CD4-positive, alpha-beta T cell treated with Interleukin-6 at 100 ng/mL for 8 hours (primary cell): ENCODE measurements at places on chromosomes 12 and 14.

GRCh38 chr14:99081156-99081765 lies 190.7 kb downstream of the BCL11B start:
- DNase-seq: no peak

- no peak for DNase-seq
These were observed 59.7 kb downstream of the FUT8 start for GRCh38 chr14:65472189-65472588.

GRCh38 chr14:93532541-93532940 lies 101.8 kb downstream of the UNC79 start:
- DNase-seq: no peak

DNA sequence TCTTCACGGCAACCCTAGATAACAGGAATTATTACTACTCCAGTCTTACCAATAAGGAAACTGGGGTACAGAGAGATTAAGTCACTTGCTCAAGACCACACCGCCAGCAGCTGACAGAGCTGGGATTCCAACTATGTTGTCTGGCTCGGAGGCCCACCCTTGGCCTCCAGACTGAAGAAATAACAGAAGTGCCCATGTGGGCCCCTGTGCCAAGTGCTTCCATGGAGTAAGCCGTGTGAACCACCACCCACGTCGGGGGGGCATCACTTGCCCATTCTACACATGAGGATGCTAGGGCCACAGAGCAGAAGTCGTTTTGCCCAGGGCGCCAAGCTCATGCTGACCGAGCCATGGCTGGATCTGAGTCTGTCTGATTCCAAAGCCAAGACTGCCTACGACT lies 926 bp upstream of the CMKLR1 start:
- DNase-seq: no peak

- peak; percentile 28 for DNase-seq
These were observed 652 bp downstream of the BAZ1A start for GRCh38 chr14:34874386-34875030.

DNA sequence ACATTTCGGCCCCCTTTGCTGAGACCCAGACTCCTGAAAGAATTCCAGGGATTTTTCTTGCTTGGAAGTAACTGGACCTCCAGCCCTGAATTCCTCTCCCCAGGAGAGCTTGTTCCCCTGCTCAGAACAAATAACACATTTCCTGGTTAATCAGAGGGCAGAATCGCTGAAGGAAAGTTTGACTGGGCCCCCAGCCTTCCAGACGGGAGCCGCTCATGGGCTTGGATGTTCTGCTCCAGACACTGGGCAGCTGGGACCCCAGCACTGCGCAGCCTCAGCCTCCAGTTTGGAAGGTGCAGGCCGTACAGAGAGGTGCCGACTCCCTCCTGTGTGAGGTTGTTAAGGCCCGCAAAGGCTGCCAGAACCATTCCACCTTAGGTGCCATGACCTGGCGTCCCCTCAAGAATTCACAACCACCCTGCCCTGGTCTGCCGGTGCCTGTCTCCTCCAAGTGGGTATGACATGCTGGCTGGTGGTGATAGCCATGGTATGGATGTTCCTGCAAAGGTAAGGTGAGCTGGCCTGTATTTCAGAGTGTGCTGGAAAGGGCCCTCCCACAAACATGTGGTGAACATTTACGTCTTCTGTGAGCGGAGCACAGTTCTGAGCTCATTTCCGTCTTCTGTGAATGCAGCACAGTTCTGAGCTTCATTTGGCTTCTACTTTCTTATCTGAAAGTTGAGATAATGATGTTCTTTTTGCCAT lies 5.1 kb upstream of the LTBP2 start:
- no peak for DNase-seq

GRCh38 chr14:31207287-31207754 lies 272 bp downstream of the HECTD1 start:
- DNase-seq: no peak

- no peak for DNase-seq
These were observed 41.3 kb downstream of the CCDC60 start for GRCh38 chr12:119375883-119376190.

DNA sequence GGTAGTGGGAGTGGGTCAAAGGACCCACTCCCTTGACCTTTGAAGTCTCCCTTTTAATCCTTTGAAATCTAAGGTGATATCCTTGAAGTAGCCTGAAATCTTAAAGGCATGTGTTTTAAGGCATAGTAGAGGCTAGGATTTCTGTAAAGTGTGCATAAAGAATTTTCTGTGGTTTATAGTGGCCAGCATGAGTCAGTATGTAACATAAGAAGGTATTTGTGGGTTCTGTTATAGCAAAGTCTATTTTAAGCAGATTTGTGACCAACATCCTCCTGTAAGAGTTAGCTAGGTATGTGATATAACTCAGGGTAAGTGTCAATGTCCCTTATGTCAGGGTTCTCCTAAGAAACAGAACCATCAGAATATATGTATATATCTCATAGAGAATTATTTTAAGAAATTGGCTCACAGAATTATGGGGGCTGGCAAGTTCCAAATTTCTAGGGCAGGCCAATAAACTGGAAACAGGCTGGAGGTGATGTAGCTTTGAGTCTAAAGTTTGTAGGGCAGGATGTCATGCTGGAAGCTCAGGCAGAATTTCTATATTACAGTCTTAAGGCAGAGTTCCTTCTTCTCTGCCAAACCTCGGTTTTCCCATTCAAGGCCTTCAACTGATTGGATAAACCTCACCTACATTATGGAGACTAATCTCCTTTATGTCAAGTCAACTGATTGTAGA lies 18.7 kb upstream of the EPYC start:
- no peak for DNase-seq

DNA sequence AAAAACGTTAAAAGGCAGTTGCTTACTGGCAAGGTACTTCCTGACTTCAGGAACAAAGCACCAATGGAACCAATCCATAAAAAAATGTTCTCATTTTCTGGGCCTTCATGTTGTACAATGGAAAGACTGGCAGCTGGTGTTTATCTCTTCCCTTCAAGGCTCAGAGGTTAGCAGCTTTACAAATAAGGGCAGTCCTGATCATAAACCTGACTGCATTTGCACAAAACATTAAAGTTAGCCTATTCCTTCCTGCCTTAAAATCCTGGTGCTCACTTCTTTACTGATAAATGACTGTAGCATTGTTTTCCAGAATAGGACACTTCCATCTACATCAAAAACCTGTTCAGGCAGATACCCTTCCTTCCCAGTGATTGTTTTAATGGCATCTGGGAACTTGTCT lies 19.2 kb downstream of the IL26 start:
- no peak for DNase-seq

- DNase-seq: no peak
These were observed 121.5 kb downstream of the MNAT1 start for GRCh38 chr14:60856111-60856510.

- peak; percentile 14 for DNase-seq
These were observed 1.4 kb downstream of the ETNK1 start for GRCh38 chr12:22626406-22626805.

- DNase-seq: no peak
These were observed 17.7 kb downstream of the NEUROD4 start for GRCh38 chr12:55037351-55037987.

DNA sequence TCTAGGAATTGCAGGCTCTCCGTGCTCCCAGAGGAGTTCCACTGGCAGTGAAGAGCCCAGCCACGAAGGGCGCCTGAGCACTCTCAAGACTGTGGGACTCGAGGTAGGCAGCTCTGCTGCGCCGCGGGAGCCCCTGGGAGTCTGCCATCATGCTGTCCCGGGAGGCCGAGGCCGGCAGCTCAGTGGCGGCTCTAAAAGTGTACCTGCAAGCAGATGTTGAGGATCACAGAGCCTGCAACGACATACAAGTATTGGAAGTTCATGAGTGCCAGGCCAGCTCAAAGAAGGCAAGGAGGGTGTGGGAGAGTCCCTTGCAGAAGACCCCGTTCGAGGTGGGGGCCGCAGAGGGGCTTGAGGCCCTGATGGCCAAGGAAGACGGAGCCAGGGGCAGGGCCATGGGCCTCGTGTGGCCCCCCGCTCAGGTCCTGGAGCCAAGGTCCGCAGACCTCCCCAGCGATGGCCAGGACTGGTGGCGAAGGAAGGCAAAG lies 62.7 kb downstream of the MUCL1 start:
- no peak for DNase-seq

DNA sequence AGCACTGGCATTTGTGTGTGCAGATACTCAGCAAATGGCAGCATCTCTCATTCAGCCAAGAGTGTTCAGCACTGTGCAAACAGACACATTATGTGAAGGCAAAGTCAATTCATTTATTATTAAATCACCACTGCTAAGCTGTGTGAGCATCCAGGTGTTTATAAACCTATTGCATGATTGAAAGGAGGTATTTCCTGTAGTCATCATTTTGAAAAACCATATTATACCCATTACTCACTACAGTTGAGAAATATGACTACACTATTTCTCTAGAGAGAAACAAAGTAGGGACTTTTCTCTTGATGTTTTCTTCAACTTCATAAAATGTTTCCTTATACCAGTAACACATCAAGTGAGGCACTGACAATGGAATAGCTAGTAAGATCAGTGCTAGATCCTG lies 13.7 kb downstream of the SPX start:
- DNase-seq: no peak

DNA sequence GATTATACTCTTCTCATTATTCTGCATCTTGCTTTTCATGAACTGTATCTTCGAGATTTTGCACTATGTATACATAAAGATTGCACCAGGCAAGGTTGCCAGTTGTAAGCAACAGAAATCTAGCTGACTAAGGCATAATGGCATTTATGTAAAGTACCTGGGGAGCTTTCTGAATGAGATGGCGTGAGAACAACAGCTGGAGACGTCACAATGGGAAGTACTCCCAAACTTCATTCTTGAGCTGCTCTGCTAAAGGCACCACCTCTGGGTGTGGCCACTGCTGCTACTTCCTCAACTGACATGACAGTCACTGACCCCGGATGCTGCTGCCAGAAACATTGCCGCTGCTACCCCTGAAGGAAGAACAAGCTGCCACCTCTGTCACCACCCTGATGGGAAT lies 220.7 kb downstream of the NOVA1 start:
- no peak for DNase-seq

GRCh38 chr12:3741882-3742672 lies 10.8 kb downstream of the CRACR2A start:
- DNase-seq: no peak

DNA sequence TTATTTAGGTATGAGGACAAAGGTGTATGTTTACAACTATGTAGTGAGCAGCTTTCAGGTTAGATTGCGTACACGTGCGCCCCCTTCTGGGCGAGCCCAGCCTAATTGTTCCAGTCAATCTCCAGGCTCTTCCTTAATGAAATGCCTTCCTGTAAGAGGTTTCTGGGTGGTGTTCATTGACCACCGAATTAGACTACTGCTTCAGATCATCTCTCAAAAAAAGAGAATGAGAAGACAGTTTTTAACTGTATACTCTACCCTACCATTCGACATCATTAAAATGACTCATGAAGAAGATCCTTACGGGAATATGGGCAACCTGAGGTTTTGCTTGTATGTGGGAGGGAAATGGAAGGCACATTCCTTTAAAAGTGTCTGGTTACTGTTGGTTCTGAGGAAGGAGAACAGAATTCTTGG lies 2.1 kb downstream of the LUM start:
- no peak for DNase-seq

- DNase-seq: no peak
These were observed 99.1 kb upstream of the TMTC1 start for GRCh38 chr12:29882846-29883245.

DNA sequence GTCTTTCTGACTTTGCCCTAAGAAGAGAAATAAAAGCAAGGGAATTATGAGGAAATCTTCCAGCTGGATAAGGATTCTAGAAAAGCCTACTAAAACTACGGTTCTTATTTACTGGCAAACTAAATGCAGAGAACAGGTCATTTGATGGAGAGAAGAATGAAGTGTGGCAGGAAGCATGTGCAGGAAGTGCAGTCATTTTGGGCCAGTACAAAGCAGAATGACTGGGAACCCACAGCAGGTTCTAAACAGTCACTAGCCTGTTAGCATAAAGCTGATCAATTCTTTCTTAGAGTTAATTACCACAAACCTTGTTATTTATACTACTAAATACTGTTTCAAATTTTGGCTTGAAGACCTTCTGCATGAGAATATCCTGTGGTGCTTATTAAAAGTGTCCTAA lies 36.7 kb downstream of the CFAP54 start:
- no peak for DNase-seq

DNA sequence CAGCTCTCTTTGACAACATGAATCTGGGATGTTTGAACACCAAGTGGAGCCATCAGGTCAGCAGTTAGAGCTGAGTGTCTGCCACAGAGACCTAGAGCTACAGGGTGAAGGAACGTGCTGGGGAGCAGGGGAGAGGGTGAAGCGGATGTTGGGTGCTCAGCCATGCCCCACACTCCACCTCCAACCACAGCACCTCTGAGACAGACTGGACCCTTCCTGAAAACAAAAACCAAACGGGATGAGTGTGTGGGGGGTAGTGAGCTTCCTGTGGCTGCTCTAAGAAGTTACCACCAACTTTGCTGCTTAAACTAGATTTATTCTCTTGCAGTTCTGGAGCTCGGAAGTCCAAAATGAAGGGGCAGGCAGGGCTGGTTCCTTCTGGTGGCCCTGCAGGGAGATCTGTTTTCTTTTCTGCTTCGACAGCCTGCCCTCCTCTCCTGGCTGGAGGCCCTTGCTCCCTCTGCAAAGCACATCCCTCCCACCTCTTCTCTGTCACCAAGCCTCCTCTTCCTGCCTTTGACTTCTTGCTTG lies 5.6 kb upstream of the GOLGA3 start:
- DNase-seq: peak; percentile 57

- DNase-seq: no peak
These were observed 76.6 kb upstream of the CEP83 start for GRCh38 chr12:94536040-94536965.

- no peak for DNase-seq
These were observed 8.7 kb downstream of the TMEM253 start for GRCh38 chr14:21109377-21110138.

DNA sequence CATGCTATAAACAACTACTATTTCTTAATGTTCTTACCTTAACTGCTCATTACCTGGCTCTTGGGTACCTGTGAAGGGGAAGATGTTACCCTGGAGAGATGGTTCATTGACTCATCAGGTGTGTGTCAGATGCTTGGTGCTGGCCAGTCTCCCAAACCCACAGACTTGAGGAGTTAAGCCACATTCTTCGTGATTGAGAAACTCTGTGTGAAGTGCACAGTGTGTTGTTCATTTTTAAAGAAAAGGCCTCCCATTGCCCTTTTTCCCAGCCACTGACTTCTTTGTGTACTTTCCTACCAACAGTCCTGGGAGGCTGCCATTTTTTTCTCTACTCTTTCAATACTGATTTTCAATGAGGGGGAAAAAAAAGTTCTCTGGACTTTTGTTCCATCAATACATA lies 3.2 kb downstream of the MGST1 start:
- DNase-seq: no peak

DNA sequence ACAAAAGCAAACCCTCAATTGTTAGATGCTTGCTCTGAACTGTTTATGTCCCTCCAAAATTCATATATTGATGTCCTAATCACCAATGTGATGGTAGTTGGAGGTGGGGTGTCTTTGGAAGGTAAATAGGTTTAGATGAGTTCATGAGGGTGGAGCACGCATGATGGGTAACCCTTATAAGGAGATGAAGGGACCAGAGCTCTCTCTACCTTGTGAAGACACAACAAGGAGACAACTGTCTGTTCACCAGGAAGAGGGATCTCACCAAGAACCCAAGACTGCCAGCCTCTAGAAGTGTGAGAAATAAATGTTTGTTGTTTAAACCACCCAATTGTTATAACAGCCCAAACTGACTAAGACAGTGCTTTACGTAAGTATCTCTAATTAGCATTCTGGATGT lies 27.0 kb downstream of the DHRS2 start:
- DNase-seq: no peak
